AG04450 (cell line): ENCODE measurements at places on chromosomes 4 and X. TPM values are rescaled to one million over a fixed set of nuclear protein-coding genes. Genes with fewer than 3 reads are reported as not detected.

Gene SPANXB1
- polyA plus RNA-seq, result not detected in 2 replicates

DNA sequence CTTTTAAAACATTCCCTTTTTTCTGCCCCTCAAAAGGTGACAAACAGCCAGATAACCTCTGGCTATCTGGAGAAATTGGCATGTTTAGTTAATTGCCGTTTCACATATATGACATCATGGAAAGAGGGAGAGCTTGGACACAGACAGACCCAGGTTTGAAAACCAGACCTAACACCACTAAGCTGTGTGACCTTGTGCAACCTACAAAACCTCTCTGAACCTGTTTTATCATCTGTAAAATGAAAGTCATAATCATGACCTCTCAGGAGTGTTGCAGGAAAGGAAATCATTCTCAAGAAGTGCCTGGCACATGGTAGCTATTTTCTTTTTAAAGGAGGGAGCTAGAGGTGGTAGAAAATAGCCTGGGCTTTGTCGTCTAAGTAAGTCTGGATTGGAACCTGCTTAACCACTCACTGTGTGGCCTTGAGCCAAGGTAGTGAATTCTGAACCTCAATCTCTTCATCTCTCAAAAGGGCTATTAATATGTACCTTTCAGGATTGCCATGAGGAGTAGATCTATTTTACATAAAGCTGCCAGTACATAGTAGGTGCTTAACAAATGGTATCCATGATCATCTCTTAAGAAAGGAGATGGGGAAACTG lies 363.5 kb downstream of the BCOR start:
- DNase-seq, result no peak

DNA sequence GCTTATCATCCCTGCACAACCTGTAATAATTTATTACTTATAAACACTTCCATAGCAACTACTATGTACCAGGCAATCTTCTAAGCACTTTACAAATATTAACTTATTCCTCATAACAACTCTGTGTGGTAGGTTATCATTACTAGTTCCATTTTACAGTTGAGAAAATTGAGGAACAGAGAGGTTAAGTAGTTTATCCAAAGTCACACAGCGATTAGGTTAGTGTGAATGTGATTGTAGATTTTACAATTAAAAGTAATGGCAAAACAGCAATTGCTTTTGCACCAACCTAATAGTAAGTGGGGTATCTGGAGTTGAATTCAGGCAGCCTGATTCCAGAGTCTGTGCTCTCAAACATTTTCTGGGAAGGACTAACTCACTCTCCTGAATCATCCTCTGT lies 348.9 kb downstream of the NKX6-1 start:
- no peak for DNase-seq

DNA sequence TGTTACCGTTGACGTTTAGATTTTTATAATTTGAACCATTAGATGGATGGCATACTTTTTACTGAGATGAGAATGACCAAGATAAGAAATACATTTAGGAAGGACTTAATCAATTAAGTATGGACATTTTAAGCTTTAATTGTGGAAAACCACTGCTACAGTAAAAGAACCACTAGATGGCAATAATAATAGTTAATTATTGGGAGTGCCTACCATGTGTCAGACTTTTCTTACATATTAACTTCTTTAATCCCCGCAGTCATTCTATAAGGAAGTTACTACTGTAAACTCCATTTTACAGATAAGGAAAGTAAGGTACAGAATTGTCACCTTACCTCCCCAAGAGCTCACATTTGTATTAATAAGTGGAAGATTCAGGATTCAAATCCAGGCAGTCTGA lies 48.5 kb upstream of the MYOZ2 start:
- DNase-seq, result no peak

DNA sequence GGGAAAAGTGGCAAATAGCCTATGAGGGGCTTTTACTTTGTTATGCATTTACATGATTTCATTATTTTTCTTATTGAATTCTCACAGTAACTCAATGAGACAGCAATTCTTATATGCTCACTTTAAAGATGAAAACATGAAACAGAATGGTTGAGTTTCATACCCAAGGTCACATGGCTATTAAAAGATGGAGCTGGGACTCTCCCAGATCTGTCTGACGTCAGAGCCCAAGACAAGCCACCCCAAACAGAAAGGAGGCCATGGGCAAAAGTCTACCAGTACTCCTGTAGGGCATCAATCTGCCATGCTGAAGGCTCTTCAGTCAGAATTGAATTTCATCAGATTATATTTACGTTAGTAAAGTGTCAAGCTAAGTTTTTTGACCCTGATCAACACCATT lies 13.2 kb downstream of the HSD17B11 start:
- no peak for DNase-seq

GRCh38 chr4:102222838-102223409 lies 122.4 kb downstream of the SLC39A8 start:
- no peak for DNase-seq

GRCh38 chr4:40227284-40227683 lies 30.5 kb downstream of the RHOH start:
- DNase-seq, result no peak

DNA sequence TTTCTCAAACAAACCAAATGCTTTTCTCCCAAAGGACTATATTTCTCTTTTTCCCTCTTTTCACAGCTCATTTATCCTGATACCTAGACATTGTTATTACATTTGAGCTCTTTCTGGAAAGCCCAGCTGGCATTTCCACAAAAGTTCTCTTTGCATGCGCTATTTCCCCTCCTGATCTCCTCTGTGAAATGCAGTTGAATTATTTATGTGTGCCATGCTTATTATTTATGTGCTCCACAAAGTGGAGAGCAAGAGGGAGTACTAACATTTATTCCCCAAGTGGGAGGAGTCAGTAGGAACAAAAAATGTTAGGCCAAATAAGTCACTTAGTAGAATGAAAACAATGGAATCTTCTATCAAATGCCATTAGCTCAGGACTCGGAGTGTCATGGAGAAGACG lies 626.6 kb upstream of the IGFBP7 start:
- DNase-seq, result no peak

- no peak for DNase-seq
Observed at GRCh38 chr4:153524682-153525081, 58.5 kb downstream of the TMEM131L start.

Gene XAGE2
- polyA plus RNA-seq, result not detected in 2 replicates

Gene APLN
- polyA plus RNA-seq, result 0.21 and 0.27 TPM in 2 replicates

DNA sequence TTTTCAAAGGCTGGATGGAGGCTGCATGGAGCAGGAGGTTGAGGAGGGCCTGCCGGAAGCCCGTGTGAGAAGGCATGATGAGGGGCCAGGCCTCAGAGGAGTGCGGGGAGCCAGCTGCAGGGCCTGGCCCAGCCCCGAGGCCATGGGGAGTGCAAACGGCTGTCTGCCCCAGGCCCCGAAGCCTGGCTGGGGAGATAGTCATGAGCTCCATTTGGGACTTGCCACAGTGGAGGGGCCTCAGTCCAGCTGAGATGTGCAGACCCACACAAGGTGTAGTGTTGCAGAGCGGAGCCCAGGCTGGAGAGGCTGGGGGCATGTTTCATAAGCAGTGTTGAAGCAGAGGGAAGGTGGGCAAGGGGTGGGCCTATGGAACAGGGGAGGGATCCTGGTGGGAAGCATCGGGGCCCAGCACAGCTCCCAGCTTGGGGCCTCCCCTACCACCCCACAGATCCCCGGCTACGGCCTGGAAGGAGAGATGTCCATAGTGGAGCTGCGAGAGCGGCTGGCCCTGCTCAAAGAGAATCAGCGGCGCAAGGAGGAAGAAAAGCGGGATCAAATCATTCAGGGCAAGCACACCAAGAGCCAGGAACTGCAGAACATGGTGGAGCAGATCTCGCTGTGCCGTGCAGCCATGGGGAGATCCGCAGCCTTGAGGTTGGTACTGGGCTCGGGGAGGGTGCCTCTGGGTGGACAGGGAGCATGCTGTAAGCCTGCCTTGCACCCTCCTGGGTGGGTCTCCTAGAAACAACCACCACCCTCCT lies 9.1 kb upstream of the RNF4 start:
- no peak for DNase-seq

- DNase-seq, result no peak
Observed at GRCh38 chrX:1444561-1445500, 7.9 kb downstream of the ASMTL start.

- peak; percentile 6 for DNase-seq
Observed at GRCh38 chrX:103565752-103566151, 19.6 kb upstream of the TCEAL4 start.

Gene TLR3
- polyA plus RNA-seq, result 0.86 and 1.1 TPM in 2 replicates

Gene AGA
- polyA plus RNA-seq, result 58.2 and 61.8 TPM in 2 replicates

DNA sequence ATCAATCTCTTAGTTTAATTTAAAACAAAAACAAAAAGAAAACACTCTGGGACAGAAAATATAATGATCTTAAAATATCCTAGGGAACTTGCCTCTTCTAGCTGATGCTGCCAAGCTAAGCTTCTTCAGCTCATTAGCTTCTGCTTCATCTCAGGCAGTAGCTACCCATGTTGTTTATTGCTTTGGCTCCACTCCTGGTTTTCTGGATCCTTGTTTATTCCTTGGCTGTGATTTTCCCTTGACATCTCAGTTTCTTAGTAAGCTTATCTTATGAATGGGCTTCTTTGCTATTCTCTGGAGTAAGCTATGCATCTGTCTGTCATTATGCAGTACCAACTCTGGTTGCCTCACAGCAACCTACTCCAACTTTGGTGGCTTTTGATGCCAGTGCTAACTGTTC lies 5.1 kb upstream of the MTHFD2L start:
- DNase-seq, result no peak

GRCh38 chr4:94551643-94552564 lies 100.2 kb downstream of the PDLIM5 start:
- DNase-seq, result no peak

DNA sequence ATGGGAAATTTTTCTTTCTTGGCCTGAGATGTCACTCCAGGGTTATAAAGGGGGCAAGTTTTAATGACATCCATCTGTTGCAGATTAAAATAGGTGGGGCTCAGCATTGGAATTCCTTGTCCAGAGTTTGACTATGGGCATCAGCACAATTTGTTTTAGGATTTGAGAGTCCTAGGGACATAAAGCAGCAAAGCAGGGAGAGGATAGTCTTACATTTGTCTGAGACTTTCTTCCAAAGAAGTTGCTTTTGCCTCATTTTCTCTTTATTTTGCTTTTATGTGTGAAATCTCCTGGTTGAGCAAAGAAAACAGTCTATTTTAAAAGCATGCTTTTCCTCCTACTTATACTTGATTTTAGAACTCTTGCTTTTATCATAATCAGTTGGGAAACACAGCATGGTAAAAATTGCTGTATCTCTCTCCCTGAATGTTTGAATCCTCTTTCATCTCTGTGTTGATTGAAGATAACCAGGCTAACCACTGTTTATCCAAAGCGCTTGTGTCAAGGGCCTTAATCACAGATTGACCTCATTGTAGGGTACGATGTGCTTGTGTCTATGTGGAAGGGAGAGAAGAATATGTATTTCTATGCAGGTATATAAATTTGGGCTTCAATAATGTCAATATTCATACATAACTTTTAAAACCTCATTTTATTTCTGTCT lies 121.5 kb downstream of the ANK2 start:
- no peak for DNase-seq

DNA sequence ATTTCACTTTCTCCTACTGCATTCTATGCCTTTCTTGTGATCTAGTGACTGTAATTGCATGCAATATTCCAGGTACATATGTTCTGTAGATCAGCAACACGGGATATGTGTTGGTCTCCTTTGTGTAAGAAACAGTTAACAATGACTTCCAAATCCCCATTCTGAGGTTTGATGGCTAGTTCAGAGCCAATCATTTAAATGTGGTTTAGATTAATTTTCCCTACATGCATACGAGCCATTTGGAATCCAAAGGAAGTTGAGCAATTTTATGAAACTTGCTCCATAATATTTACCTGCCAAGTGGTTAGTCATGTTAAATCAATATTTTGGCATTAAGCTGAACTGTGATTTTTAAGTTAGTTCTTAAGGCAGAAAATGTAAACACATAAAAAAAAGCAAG lies 172.8 kb upstream of the DCAF12L2 start:
- DNase-seq, result no peak

DNA sequence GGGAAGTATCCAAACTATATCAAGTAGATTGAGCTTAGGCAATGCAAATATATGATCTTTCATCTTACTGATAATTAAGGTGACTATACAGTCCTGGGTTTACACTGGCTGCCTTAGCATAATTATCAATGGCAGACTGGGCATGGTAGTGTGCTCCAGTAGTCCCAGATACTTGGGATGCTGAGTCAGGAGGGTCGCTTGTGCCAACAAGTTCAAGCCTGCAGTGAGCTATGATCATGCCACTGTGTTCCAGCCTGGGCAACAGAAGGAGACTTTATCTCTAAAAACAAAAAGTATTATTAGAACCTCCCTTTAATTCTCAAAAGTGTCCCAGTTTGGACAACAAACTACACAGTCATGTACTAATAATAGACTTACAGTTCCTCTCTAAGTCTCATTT lies 99.4 kb upstream of the RASGEF1B start:
- no peak for DNase-seq

Gene IGSF1
- not detected in 2 replicates for polyA plus RNA-seq

- no peak for DNase-seq
Observed at GRCh38 chrX:14274691-14275090, 245.0 kb upstream of the GEMIN8 start.

Gene BMPR1B
- 0.42 and 0.60 TPM in 2 replicates for polyA plus RNA-seq

Gene KCND1
- polyA plus RNA-seq, result 1.2 and 1.5 TPM in 2 replicates
